Fibroblast of villous mesenchyme (primary cell): ENCODE measurements at places on chromosomes 5 and 9. TPM values are rescaled to one million over a fixed set of nuclear protein-coding genes. Genes with fewer than 3 reads are reported as not detected.

The PRXL2C gene
- total RNA-seq: 15.5 and 21.6 TPM in 2 replicates

The NOXA1 gene
- total RNA-seq: 0.32 TPM in 1 of 2 replicates, not detected in the other

The KIF4B gene
- total RNA-seq: under 0.01 TPM in 1 of 2 replicates, not detected in the other

The LNPEP gene
- 32.2 and 42.7 TPM in 2 replicates for total RNA-seq

The ACTBL2 gene
- 0.43 and 0.97 TPM in 2 replicates for total RNA-seq

The AQP3 gene
- 0.86 and 0.97 TPM in 2 replicates for total RNA-seq
